ENCODE measurements at places on chromosomes 7 and 10.
A peak's percentile ranks its signal among the peaks of the same experiment; 100 is the strongest.

- no peak for DNase-seq
Observed at GRCh38 chr7:96723622-96724021, 14.0 kb upstream of the SEM1 start.

DNA sequence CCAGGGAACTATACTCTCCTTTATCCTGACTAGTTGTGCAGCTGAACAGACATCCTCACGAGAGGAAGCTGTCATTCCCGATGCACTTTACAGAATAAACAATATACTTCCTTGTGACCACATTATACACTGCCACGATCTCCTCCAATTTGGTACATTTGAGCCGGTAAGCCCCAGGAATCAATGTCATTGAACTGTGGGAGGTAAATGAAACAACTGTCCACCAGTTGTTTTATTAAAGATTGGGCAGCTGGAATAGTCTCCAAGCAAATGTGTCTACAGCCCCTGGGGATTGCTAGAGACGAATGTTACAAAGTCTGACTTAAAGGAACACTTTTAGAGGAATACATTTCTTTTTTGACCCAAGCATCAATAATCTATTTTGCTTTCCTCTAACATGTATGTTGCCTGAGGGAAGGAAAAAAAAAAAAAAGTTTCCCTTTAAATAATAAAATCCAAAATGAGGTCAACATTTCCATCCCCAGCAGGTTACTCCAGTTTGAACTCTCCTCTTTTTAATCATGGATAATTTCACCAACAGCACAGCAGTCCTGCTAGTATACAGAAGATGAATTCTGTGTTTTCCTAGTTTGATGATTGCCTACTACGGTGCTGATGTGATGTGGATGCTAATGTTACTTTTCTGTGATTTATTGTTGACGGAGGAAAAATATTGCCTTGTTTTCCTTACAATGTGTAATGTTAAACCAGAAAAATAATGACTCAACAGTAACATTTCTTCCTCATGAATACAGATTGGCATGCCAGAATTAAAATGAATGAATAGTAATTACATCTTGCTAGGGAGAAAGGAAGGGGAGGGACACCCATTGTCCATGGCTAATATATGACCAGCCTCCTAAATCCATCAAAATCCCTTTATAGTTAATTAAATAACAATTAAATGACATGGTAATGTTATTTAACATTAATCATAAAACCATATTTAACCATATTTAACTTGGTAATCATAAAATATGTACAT, 360.9 kb downstream of the NEBL start:
- DNase-seq, result no peak

DNA sequence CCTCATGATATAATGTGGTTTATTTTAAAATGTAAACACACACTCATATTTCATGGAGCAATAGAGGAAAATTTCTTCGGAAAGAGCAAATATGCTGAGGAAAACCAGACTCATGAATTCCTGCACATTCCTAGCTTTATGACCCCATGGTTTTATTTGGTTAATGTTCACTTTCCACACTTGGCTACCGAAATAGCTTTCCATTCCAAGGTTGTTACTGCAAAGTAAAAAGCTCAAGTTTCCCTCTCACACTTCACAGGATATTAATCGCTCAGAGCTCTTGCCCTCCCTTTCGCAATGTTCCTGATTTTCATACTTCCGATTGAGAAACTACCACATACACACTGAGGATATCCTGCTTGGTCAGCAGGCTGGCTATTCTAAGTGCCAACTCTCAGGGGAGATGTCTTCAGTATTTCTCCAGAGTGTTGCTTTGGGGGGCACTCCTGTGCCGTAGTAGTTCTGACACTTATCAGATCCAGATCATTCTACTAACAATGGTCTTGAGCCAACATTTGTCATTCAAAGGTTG, 77.5 kb upstream of the STEAP1B start:
- DNase-seq, result peak; percentile 56

DNA sequence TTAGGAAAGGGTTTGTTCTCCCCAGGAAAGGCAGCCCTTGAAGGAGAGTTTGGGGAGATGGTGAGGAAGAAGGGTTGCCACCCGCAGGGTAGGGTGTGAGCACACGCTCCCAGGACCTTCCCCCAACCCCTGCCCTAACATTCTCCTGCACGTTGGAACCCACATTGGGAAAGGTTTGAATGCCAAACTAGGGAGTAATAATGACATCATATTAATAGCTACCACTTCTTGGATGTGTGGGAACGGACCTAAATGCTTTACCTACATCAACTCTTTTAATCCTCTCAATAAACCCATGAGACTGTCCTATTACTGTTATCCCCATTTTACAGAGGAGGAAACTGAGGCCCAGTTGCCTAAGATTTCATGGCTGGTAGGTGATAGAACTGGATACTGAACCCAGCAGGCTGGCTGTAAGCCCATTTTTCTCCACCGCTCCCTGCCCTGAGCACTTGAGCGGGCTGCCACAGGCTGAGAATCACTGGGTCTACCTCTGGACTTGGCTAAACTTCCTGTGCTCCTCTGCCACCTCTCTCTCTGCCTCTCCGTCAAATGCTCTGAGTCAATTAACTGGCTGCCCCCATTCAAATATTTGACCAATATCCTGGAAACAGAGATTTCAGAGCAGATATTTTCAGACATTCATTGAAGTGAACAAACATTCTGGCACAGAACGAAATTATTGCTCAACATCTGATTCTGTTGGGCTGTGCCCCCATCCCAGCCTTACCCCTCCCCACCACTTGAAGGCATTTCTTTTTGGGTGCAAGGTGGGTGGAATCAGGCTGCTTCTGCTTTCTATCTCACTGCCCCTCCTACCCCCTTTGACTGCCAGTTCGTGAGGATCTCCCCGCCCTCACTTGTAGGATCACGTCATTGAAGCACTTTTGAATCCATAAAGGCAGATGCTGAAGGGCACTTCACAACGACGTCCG, 129.7 kb downstream of the C10orf105 start:
- DNase-seq, result no peak

DNA sequence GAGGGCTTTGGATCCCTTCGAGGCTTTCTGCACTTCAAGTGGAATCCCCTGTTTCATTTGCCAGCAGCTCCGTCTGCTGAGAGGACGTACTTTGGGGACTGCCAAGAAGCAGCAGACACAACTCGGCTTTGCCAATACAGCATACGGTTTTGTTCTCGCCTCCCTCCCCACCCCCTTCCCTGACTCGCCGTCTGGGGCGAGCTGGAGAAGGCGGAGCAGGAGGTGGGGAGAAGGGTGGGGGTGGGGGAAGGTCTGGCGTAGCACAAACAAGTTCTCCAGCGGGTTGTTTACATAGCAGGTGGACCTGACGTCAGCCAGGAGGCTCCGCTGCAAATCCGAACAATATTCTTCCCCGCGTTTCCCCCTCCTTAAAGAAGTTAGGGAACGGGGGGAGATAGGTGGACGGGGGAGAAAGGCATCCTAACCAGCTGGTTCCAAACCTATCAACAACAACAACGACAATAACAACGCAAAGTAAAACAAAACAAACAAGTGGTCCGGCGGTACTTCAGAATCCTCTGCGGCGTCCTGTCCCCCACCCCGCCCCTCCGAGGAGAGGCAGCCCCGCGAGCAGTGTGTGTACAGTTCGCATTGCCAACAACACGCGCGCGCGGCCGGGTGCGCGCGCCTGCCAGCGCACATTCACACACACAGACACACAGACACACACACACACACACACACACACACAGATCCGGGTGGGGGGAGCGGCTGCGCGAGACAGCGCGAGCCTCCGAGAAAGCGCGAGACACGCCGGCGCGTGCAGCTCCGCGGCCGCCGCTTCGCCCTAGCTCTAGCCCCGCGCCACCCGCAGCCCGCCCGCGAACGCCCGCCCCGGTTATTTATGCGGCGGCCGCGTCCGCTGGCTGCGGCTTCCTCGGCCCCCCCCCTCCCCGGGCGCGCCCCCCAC, 167.0 kb upstream of the PPP1R3A start:
- DNase-seq, result peak; percentile 67

DNA sequence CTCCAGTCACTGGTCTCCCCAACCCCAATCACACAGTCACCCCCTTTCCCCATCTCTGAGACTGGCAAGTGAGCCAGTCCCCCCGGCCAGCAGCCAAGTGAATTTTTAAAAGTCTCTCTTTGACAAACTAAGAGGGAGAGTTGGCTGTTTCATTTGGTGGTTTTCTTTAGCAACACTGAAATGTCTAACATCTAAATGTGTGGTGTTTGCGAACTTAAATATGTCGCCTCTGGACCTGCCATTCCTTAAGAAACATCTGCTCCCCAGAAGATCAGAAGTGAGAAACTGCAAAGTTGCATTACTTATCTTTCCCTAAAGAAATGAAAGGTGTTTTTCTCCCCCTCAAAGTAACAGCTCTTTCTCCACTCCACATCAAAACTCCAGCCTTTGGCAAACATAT, 34.7 kb upstream of the PLXNA4 start:
- DNase-seq, result no peak

DNA sequence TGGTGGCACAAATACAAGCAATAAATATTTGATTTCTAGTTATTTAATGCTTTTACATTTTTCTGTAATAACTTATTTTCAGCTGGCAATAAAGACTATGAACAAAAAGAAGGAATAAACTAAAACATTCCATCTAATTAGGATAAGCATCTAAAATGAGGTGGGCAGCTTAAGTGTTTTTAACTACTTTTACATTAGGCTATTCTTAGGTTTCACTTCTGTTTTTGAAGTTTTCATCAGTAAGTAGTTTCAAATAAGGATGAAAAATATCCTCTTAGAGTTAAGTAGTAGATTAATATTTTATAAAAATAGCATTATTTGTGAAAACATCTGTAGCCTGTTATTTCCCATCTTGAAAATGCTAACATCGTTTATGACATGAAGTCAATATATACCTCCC, 15.9 kb downstream of the NT5C2 start:
- DNase-seq, result no peak

- no peak for DNase-seq
Observed at GRCh38 chr7:55004579-55004978, 14.2 kb upstream of the EGFR start.

DNA sequence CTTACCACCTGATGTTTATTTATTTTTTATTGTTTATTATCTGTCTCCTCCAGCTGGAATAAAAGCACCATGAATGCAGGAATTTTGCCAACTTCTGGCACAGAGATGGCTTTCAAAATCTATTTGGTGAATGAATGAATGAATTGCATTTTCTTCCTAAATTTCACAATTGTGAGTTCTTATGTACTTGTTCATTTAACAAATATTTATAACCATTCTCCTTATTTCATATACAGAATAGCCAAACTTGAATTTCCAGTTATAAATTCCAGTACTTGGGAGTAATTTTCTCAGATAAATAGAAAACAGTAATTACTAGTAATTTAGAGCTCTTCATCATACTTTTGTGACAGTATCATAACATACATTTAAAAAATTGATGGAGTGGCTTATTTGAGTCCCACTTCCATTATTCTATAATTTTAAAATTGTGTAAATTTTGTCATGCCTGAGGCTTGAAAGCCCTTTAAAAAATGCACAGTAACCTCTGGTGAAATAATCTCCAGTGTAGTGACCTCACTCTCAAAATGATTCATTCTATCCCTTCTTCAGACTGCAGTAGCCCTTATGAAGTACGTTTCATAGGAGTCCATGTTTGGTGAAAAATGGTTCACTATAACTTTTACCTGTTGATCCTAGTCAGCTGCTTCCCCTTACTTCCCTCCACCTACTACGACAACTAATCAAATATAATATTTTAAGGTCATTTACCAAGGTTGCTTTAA, 40.0 kb upstream of the SRI start:
- no peak for DNase-seq

GRCh38 chr10:65365878-65366277, 1560.0 kb upstream of the LRRTM3 start:
- no peak for DNase-seq

DNA sequence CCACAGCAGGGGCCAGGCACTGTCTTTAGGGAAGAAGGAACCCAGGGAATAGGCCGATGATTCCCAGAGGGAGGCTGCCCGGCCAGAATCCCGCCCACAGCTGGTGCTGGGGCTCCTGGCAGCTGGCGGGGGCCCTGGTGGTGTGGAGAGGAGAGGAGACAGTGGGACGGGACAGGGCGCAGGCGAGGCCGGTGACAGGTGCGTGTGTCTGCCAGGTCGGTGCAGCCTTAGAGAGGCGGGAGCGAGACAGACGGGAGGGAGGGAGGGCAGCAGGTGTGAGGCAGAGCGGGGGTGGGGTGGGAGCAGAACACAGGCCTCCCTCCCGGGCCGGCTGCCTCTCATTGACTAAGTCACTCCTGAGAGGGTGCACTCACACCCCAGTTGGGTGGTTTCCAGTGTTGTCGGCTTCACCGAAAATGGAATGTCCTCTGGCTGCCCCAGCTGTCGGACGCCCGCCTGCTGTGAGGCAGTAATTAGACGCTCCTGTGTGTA, 55.2 kb downstream of the ELFN1 start:
- DNase-seq, result peak; percentile 88

DNA sequence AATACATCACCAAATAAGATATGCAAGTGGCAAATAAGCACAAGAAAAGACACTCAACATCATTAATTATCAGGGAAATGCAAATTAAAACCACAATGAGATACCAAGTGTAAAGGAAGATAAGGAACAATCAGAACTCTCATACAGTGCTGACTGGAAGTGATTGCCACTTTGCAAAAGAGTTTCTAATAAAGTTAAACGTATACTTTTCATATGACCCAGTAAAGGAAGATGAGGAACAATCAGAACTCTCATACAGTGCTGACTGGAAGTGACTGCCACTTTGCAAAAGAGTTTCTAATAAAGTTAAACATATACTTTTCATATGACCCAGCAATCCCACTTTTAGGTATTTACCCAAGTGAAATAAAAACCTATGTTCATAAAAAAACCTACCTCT, 12.2 kb upstream of the JMJD1C start:
- DNase-seq, result no peak

GRCh38 chr10:72765051-72765745, 73.3 kb downstream of the MCU start:
- no peak for DNase-seq

- DNase-seq, result no peak
Observed at GRCh38 chr7:36490419-36490830, 100.8 kb downstream of the ANLN start.

- DNase-seq, result peak; percentile 32
Observed at GRCh38 chr10:79112881-79113431, 44.2 kb downstream of the ZMIZ1 start.

DNA sequence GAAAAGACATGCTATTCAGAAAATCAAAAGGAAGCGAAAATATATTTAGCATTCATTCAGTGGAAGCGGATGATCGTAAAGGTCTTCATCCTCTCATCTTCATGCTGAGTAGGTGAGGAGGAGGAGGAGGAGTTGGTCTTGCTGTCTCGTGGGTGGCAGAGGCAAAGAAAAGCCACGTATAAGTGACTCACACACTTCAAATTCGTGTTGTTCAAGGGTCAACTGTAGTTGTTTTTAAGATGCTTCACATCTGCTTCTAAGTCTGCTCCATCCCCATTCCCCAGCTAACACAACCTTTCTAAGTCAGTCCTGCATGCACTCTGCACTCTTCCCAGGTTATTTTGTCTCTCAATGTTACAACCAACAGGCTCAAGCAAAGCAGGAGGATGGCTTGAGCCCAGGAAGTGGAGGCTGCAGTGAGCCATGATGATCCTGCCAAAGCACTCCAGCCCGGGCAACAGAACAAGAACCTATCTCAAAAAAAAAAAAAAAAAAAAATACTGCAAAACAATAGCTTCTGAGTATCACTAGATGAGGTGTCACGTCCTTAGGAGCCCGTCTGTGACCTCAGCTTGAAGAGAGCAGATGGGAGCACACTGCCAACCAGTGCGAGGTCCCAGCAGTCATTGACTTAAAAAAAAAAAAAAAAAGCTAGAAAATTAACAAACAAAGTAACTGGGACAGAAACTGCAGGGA, 70.5 kb downstream of the SFMBT2 start:
- peak; percentile 24 for DNase-seq

- DNase-seq, result no peak
Observed at GRCh38 chr7:130013241-130013640, 37.9 kb downstream of the ZC3HC1 start.

GRCh38 chr10:132535065-132535651, 2.4 kb upstream of the INPP5A start:
- DNase-seq, result no peak

Data from heart right ventricle (tissue), 16 donors.